ENCODE measurements at places on chromosomes 3 and 15.

GRCh38 chr3:140023616-140024530, 88.9 kb downstream of the CLSTN2 start:
- no peak for DNase-seq

- no peak for DNase-seq
These were observed 228.5 kb downstream of the UNC13C start for GRCh38 chr15:54206586-54207321.

DNA sequence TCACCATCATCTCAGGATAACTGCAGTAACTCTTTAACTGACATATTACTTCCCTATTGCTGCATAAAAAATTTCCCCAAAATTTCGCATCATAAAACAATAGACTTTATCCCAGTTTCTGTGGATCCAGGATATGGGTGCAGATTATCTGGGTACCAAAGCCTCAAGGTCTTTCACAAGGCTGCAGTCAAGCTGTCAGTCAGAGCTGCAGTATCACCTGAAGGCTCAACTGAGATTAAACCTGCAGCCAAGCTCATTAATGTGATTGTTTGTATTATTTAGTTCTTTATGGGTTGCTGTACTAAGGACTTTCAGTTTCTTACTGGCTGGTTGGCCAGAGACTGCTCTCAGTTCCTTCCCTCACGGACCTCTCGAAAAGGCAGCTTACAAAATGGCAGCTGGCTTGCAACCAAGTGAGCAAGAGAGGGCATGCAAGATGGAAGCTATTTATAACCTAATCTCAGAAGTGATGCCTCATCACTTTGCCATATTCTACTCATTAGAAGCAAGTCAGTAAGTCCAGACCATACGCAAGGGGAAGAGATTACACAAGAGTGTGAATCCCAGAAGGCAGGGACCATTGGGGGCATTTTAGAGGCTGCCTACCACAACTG, 54.9 kb downstream of the DCUN1D1 start:
- DNase-seq: no peak

GRCh38 chr3:16186086-16186485, 11.6 kb downstream of the GALNT15 start:
- DNase-seq: no peak

DNA sequence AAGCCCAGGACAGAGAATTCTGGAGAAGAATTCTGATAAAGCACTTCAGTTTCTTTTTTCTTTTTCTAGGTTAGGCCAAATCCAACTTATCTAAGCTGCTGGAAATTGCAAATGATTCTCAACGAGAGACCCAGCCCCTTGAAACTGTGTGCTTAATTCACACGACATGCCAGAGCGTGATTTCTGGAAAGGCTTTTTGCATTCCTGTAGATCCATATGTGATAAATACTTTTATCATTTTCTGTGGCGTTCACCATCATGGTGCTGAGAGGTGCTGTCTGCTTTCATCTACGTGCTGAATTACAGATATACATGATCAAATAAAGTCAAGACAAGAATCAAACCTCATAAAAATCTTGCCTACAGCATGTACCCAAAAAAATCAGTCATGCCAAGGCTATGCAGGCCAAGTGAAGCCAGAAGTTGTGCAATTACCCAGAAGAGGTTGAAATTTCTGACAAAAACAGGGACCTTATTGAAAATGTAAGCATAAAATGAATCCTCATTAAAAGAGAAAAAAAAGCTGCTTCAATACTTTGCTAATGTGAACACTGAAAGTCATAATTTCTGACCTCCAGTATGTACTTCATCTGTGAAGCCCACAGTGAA, 10.8 kb upstream of the MEF2A start:
- no peak for DNase-seq

GRCh38 chr15:68578175-68578979, 416 bp upstream of the CORO2B start:
- DNase-seq: no peak

DNA sequence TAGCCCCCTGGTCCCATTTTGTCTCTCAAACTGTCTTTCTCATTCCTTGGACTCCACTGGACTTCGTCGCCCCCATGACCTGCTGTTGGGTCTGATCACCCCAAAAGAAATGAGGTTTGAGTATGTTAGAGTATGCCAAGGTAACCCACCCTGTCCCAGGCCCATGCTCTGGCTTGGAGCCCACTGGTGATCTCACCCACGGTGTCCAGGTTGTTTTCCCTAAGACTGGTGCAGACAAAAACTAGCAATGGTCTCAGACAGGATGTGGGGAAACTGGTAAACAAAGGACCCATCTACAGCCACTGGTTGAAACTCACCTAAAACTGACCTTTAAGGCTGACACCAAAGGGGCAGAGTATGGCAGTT, 38.9 kb downstream of the EFCAB12 start:
- DNase-seq: no peak

All from CD8-positive, alpha-beta memory T cell (primary cell).